ENCODE measurements at places on chromosomes 4 and X. TPM values are rescaled to one million over a fixed set of nuclear protein-coding genes. Genes with fewer than 3 reads are reported as not detected.

DNA sequence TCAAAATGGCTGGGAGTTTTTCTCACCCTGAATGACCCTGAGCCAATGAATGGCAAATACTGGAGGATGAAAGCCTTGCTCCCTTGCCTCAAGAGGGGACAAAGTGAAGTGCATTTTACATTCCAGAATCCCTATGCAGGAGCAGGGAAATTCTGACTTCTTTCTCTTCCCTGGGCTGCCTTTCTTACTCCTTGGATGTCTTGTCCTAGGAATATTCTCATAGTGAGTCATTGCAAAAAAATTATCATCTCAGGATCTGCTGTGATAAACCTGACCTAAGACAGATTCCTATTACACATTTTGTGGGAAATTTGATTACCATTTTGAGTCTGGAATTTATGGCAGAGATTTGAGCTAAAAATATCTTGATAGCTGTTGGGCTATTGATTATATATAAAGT, 199.9 kb downstream of the TMA16 start:
- H3K4me3 ChIP-seq: no peak overlapping the region
- H3K27ac ChIP-seq: no peak overlapping the region
- H3K4me1 ChIP-seq: no peaks in the 10 kb centered on the region
- no peaks in the 10 kb centered on the region for H3K27me3 ChIP-seq
- no peak for DNase-seq

DNA sequence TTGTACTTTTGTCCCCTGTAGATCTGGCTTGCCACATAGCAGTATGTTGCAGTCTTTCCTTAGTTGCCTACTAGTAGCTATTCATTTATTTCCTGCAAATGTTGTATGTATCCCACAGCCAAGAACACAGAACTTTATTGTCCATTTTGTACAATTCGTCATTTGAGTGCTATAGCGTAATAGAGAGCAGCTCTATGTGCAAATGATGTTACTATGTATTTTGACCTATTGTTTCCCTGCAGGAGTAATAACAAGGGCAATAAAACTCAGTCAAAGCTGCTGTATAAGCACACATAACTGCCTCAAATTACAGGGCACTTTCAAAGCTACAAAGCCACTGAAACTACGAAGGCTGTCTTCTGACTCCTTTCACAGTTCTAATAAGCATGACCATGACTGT, 48.1 kb downstream of the NRK start:
- no peaks in the 10 kb centered on the region for H3K36me3 ChIP-seq
- no peak for DNase-seq
- H3K4me1 ChIP-seq: no peaks in the 10 kb centered on the region
- no peaks in the 10 kb centered on the region for H3K27me3 ChIP-seq
- H3K27ac ChIP-seq: no peak overlapping the region
- H3K4me3 ChIP-seq: no peak overlapping the region

DNA sequence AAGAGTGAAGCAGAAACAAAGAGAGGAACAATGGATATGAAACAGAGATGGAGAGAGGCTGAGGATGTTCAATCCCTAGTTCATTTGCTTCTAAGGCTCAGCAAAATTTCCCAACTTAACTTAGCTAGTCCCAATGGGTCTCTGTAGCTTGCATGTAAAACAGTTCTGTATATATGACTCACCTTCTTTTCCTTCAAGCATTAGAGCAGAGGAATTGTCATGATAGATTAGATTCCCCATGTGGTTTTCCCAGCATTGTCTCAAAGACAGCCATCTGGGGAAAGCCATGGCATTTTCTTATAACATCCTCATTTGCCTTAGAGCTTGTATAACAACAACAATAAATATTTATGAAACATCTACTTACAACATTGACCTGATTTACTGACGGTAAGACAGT, 93.9 kb upstream of the GATB start:
- no peaks in the 10 kb centered on the region for H3K36me3 ChIP-seq
- no peaks in the 10 kb centered on the region for H3K27me3 ChIP-seq
- H3K27ac ChIP-seq: no peak overlapping the region
- peak; percentile 57 for DNase-seq
- H3K4me3 ChIP-seq: no peak overlapping the region

DNA sequence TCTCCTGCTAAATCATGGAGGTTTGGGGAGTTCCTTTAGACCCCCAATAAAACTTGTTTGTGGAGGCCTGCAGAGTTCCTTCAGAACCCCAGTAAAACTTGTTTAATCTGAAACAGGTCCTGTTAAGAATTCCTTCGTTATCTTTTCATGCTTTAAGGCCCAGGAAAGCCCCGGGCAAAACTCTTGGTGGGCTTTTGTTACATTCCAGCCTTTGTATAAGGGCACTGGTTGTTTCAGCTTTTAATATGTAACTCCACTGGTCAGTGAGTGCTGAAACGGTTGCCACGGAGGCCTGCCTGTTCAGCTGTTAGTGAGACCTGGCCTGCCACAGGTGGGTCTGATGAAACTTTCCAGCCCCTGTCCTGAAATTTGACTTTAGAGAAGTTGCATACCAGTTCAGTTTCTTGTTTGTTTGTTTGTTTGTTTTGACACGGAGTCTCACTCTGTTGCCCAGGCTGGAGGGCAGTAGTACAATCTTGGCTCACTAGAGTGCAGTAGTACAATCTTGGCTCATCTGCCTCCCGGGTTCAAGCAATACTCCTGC, 12.4 kb upstream of the DHRSX start:
- no peaks in the 10 kb centered on the region for H3K27me3 ChIP-seq
- H3K4me3 ChIP-seq: no peak overlapping the region
- H3K36me3 ChIP-seq: no peaks in the 10 kb centered on the region
- DNase-seq: no peak

- H3K4me3 ChIP-seq: no peak overlapping the region
- H3K36me3 ChIP-seq: no peaks in the 10 kb centered on the region
- no peak overlapping the region for H3K27ac ChIP-seq
- DNase-seq: no peak
Measured at GRCh38 chrX:55924574-55924973, 207.0 kb downstream of the RRAGB start.

The SRD5A3 gene
- total RNA-seq: 20.6 TPM
